Heart right ventricle (tissue), 16 donors: ENCODE measurements at places on chromosomes 11 and 22.

GRCh38 chr11:69355346-69355940, 61.5 kb downstream of the MYEOV start:
- DNase-seq, result no peak

- DNase-seq, result no peak
Measured at GRCh38 chr22:30191040-30191701, 55.4 kb downstream of the LIF start.

DNA sequence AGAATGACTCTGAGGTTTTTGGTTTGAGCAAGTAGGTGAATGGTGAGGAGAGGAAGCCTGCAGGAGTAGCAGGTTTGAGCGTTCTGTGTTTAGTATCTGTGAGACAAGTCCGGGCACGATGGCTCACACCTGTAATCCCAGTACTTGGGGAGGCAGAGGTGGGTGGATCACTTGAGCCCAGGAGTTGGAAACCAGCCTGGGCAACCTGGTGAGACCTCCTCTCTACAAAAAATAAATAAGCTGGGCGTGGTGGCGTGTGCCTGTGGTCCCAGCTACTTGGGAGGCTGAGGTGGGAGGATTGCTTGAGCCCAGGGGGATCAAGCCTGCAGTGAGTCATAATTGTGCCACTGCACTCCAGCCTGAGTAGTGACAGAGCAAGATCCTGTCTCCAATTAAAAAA, 9.7 kb upstream of the CENATAC start:
- DNase-seq, result no peak

DNA sequence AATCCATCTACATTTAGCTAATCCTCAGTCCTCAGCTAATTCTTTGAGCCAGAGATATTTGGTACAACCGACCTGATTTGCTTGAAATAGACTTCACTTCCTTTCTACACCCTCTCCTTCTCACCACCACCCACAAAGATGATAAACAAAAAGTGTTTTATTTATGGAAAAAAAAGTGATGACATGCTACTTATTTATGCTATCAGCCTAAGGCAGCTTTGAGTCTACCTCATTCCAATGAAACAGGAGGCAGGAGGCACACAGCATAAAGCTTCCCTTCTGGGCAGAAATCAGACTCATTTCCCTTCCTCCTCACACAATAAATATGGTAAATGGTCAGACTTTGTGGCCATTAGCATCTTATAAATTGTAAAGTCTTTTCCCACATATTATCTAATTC, 325.7 kb downstream of the SOX6 start:
- DNase-seq, result no peak

DNA sequence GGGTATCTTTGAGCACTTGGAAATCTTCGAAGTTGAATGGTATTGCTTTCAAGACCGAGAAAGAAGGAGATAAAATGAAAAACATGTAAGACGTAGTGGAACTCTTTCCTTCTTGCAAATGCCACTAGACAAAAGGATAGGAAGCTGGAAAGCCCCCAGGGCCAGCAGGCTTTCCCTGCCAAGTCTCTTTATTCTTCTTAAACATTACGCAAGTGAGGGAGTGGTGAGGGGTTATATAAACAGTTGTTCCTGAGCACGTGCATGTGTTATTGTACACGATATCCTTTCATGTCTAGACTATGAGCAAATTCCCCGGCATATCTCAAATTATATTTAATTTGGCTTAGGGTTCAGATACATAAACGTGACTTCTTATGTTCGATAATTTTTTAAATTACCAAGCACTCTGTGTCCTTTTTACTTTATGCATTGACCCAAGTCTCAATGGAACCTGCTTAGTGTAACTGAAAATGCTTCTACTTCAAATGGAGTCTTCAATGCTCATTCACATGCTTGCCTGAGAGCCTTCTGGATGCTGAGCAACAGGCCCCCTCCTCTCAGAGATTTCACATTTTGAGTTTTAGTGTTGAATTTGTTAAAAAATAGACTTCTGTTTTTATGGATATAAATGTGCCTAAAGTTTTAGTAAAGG, 59.0 kb downstream of the PPP2R1B start:
- peak; percentile 61 for DNase-seq

DNA sequence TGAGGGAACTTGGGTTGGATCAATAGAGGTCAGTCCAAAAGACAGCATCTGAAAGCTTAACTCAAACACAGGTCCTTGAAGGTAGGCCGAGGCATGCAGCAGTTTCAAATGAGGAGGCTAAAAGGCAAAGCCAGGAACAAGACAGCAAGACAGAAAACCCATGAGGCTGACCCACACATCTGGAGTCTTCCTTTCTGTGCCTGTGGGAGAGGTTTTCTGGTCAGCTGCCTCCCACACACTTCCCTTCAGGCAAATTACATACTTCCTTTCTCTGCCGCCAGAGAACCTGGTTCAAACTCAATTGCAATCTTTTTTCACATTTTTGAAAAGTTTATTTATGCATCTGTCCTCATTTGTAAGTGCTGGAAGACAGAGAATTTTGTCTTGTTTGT, 29.8 kb upstream of the CRTAM start:
- DNase-seq, result peak; percentile 56

DNA sequence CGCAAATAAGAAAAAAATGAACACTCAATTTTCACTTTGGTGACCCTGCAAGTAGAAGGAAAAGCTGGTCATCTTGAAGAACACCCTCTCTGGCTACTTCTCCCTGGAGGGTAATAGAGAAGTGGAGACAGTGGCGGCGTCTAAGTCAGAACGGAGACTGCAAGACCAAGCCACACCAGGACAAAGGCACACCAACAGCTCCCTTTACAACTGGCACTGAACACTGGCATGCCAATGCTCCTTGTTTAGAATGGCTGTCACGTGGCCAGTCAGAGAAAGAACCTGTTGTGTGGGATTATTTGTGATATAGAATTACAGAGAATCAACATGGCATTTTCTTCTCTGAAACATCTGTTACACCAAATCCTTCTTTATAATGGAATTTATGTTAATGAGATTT, 61.3 kb upstream of the YPEL1 start:
- DNase-seq, result no peak

GRCh38 chr11:132047167-132047566, 676.8 kb downstream of the NTM start:
- no peak for DNase-seq

- DNase-seq, result no peak
Measured at GRCh38 chr22:26234296-26234695, 65.0 kb downstream of the SEZ6L start.

DNA sequence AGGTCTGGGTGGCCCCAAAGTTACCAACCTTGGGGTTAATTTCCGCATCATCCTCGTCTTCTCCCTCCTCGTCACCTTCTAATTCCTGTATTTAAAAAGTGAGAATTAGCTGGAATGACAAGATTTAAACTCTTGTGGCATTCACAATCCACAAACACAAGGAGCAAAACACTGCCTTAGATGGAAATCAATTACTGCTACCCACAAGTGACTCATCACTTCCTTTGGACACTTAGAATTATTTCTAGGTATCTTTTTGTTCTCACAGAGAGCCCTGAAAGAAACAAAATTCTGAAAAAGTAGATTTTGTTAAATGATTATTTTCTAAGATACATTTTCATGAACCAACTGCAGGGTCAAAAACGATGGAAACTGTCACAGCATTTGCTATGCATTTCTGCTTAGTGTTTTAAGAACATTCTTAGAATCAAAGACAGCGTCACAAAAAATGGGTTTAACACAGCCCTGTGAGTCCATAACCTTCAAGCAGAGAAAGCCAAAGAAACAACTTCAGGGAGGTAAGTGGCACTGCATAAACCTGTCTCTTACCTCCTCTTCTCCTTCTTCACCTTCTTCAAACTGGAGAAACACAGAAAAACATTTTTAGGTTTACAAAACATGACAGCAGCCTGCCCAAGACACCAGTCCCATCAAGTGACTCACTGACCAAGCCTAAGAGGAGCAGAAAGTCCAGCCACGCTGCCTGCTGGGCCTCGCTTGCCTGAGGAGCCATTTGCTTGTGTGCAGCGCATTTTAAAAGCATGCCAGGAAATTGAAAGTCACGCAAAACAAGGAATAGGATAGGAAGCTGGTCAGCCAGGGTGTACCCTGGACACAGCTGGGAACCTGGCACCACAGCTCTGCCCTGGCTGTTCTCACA, 22.3 kb upstream of the PHLDA2 start:
- no peak for DNase-seq

GRCh38 chr22:23547818-23548500, 32.1 kb downstream of the IGLL1 start:
- DNase-seq, result no peak

GRCh38 chr22:48205790-48206189, 1443.3 kb downstream of the TBC1D22A start:
- no peak for DNase-seq

DNA sequence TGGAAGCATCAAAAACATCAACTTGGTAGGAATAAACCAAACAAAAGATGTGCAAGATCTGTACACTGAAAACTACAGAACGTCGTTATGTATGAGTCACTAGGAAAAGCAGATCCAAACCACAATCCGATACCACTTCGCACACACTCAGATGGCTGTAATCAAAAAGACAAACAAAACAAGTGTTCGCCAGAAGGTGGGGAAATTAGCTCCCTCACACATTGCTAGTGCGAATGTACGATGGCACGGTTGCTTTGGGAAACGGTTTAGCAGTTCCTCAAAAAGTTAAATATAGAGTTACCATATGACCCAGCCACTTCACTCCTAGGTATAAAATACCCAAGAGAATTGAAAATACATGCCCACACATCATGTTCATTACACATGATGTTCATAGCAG, 14.8 kb upstream of the CARD10 start:
- no peak for DNase-seq

DNA sequence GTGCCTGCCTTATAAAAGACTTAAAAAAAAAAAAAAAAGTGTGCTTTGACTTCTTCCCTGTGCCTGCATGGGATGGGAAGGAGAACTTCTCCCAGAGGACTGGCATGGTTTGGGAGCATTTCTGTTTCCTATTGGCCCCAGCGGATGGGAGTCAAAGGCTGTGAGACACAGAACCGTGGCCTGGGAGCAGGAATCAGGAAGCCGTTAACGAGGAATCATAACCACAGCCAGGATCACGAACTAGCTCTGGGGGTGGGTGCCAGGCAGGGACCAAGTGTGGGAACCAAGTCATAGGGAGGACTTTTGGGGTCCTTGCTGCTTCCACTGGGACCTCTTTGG, 526 bp downstream of the C1QTNF6 start:
- no peak for DNase-seq

- DNase-seq, result no peak
Measured at GRCh38 chr22:22714600-22715335, 70.4 kb downstream of the GGTLC2 start.

- DNase-seq, result no peak
Measured at GRCh38 chr11:76263657-76264056, 57.4 kb upstream of the WNT11 start.

DNA sequence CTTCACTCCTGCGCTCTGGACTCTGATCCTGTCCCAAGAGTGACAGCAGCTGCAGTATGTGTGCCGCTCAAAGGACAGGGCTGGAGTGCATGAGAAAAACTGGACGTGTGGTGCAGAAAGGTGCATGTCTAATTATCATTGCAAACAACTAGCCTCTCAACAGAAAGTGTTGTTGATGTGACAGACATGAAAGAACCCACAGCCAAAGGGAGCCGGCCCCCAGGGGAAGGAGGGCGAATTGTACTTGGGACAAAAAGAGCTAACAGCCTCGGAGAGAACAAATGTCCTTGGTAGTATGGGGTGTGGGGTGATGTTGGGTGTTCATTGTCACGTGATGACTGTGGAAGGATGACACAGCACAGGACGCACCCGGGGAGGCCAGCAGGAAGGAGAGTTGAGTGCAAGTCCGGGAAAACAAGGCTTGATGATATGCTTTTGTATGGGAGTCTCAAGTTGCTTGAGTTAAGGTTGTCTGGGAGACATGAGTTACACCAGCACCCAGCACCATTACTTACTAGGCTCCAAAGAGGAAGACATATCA, 325.5 kb downstream of the NTM start:
- no peak for DNase-seq

GRCh38 chr11:118151431-118151830, 1.2 kb downstream of the SCN4B start:
- DNase-seq, result no peak

DNA sequence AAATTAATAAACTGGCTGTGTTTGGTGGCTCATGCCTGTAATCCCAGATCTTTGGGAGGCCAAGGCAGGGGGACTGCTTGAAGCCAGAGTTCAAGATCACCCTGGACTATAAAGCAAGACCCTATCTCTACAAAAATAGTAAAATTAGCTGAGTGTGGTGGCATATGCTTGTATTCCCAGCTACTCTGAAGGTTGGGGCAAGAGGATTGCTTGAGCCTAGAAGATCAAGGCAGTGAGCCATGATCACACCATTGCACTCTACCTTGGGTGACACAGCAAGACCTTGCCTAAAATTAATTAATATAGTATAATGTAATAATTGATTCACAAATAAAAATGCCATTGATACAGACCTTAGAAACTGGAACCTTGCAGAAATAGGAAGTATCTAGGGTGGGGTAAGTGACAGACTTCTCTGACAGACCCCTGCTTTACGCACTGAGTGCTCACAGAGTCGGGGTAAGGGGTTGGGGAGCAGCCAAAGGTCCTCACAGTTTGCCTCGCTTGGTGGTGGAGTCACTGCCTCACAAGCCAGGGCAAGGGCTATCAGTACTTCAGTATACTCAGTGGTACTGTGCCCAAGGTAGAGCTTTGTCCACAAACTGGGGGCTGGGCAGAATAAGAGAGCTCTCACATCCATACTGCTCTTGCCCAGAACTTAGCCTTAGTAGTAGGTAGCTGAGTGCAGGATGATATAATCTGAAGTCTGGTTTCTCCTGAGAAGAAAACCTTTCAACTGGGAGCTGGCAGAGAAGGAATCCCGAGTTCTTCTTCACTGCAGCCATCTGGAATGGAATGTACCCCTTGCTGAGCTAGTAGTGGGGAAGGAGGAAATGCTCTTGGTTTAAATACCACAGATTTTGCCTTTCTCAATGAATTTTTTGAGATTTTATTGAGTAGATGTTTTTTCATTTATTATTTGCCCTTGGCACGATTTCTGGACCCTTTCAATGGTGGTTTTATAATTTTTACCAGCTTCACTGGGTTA, 65.5 kb downstream of the EMSY start:
- DNase-seq, result no peak
